Activated T-helper 2 cell treated with anti-CD3 and anti-CD28 coated beads, Interferon-gamma antibody, Interleukin-2, Interleukin-4, amounts not matched to agents 10 μg/mL and 5 μg/mL and 100 μg/mL, durations not matched to agents 14 hours and 24 hours and 36 hours (primary cell): ENCODE measurements at places on chromosomes 12 and 14.

- DNase-seq: no peak
These were observed 402.2 kb downstream of the AEBP2 start for GRCh38 chr12:19841451-19841850.

DNA sequence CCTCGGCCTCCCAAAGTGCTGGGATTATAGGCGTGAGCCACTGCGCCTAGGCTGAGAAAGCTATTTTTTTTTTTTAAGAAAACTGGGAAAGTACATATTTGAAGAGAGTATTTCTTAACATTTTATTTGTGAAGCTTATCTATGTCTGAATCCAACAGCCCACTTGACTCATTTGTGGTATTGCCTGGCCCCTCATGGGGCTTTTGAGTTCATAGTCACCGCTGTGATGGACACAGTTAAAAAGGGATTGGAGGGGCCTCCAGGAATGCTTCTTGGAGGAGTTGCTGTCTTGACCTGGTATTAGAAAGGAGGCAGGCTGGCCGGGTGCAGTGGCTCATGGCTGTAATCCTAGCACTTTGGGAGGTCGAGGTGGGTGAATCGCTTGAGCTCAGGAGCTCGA lies 26.5 kb downstream of the BCL7A start:
- no peak for DNase-seq

GRCh38 chr14:74147571-74147970 lies 62.8 kb downstream of the LIN52 start:
- no peak for DNase-seq

DNA sequence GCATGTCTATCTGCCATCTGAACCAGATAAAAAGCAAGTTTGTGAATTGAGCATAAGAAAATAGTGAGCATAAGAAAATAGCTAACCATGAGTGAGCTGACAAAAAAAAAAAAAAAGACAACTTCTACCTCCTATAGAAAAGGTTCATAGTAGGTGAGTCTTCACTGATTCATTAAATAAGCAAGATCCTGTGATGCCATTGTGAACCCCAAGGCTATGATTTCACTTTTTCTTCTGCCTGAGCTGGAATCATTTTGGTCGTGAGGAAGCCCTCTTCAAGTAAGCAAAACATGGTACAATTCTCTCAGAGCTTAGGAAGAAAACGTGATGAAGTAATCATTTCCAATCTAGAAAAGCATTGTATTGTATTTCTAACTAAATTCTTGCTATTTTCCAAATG lies 1.2 kb downstream of the PIK3C2G start:
- DNase-seq: no peak
